ENCODE measurements at places on chromosomes 3 and 15.

DNA sequence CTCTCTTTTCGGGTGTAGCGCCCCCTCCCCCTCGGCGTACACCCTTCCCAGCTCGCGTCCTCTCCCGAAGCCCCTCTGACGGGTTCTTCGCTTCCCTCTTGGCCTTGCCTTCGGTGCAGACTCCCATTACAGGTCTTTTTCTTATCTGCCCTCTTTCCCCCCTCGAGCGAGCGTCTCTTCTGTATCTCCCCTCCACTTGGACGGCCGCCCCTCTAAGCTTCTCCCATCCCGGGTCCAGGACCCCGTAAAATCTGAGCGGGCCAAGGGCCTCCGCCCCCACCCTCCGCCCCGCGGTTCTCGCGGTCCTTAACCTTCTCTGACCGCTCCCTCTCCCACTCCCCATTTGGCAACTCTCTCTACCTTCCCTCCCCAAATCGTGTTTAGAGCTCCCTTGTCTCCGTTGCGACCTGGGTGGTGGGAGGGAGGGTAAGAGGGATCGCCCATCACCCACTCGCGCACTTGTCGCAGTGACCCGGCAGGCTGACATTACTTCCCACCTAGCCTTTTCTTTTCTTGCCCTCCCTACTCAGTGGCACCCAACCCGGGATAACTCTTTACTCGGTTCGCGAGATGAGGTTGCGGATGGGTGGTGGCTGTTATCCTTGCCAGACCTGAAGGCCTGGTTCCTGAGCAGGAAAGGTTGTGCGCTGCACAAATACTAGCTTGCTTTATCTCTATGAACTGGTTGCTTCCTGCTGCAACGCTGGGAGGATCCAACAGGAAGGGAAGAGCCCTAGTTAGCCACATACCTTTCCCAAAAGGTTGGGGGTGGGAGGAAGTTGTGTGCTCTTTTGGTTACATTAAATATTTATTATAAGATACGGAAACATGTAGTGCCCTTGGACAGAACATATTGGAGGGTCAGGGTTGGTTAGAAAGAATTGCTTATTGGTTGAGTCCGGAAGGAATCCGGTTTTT, 922 bp downstream of the RAB11A start:
- DNase-seq: peak; percentile 38

- no peak for DNase-seq
These were observed 99.3 kb upstream of the UMPS start for GRCh38 chr3:124630960-124631359.

GRCh38 chr15:48624700-48625099, 20.8 kb downstream of the FBN1 start:
- no peak for DNase-seq

DNA sequence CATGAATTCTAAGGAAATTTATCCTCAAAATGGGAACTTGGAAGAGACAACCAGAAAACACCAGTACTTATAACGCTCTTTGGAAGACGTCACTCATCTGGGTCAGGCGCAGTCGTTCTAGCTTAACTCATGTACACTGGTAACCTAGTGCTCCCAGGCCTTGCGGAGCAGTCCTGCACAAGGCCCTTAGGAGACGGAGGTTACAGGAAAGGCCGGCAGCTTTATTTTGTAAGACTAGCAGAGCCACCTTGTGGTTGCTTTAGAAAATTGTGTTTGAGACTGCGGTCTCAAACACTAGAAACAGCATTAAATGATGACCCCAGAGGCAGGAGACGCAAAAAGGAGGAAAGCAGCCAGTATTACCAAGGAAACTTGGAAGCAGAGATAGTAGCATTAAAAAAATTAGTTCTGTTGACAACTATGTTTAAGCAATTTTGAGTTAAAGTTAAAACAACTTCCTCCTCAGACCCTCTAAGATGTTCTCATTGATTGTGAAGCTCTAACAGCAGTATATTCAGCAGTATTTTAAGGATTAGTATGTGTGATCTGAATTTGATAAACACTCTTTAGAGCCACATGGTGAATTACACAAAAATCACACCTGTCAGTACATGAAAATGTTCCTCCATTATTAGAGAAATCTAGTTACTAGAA, 141.9 kb upstream of the C2CD4B start:
- DNase-seq: peak; percentile 15

DNA sequence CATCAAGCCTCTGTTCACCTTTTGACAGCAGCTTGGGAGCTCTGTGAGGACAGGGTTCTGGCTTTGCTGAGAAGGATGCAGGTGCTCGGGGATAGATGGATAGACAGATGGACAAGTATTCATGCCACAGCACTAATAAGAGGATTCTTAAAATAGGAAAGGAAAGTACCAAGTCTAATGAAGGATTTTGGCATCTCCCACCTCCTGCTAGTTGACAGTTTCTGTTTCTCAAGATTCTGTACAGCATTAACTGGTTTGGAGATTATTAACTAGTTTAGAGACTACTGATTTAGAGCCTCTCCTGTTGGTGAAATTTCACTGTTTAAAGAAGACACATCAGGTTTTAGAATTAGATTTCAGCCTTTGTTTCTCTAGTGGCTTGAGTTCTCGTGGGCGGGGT, 152.3 kb downstream of the CACNA1D start:
- DNase-seq: no peak

DNA sequence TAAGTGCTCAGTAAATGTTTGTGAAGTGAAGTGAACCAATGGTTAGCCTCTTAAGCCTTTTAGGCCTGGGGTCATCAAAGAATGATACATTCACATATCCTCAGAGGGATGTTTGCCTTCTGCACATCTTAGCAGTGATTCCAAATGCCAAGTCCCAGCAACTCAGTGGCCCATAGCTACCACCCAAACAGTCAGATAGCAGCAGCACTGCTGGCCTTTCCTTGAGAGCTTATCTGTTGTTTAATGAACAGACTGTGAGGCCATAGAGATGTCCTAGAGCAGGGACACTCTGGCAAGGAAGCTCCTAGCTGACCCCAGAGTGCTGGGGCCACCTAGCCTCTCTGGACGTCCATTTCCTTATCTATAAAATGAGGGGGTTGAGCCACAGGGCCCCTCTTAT, 86.8 kb downstream of the CYP19A1 start:
- no peak for DNase-seq

DNA sequence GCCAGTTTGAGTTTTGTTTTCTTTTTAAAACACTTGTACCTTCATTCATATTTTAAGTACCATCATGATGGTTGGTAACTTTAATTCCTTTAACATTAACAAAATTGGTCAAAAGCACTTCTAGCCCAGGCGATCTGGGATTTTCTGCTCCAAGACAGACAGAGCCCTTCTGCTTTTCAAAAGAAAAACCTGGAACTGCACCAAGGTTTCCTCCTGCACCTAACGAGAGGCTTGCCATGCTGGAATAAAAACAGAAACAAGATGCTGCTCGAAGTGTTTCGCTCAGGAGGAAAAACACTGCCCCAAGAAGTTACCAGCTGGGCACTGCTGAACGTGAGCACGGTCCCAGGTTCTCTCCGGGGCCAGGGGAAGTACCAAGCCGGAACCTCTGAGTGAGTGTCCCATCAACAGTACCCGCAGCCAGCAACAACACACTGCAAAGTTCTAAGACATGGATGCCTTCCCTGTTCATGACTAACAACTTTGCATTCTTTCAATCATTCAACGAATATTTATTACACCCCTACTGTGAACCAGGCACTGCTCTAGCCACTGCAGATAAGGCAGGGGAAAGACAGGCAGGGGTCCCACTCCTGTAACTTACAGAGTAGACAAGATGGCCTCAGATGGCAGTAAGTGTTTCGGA, 98.8 kb downstream of the XXYLT1 start:
- DNase-seq: no peak
